ENCODE measurements at places on chromosomes 7 and 10. TPM values are rescaled to one million over a fixed set of nuclear protein-coding genes. Genes with fewer than 3 reads are reported as not detected.

- no peaks in the 10 kb centered on the region for H3K4me1 ChIP-seq
- H3K36me3 ChIP-seq = no peaks in the 10 kb centered on the region
- no peaks in the 10 kb centered on the region for H3K27me3 ChIP-seq
- DNase-seq = no peak
- no peak overlapping the region for H3K4me3 ChIP-seq
Observed at GRCh38 chr7:88452646-88453045, 146.0 kb upstream of the STEAP4 start.

GRCh38 chr7:34034728-34035127 is 129.4 kb downstream of the BMPER start:
- H3K36me3 ChIP-seq = no peaks in the 10 kb centered on the region
- no peaks in the 10 kb centered on the region for H3K27me3 ChIP-seq
- H3K27ac ChIP-seq = no peak overlapping the region

DNA sequence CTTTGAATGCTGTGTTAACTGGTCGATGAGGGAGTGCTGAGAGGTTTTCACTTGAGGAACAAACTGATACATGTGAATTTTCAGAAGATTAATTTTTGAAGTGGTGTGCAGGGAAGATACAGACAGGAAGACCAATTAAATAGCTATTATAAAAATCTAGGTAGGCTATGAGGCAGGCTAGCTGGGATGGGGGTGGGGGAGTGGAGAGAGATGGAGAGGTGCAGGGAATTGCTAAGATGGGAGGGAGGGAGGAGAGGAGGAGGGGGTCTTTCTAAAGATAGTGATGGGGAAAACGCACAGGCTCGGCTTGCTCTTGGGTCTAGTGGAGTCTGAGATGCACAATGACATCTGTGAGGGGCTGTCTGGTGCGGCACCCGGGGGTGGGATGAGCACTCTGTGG is 15.2 kb downstream of the ATXN7L1 start:
- H3K4me3 ChIP-seq = no peak overlapping the region
- peaks cover 12% of the 10 kb centered on the region for H3K4me1 ChIP-seq
- DNase-seq = no peak
- H3K27me3 ChIP-seq = no peaks in the 10 kb centered on the region

- H3K27ac ChIP-seq = no peak overlapping the region
- DNase-seq = no peak
- no peaks in the 10 kb centered on the region for H3K27me3 ChIP-seq
- H3K4me1 ChIP-seq = no peaks in the 10 kb centered on the region
- no peak overlapping the region for H3K4me3 ChIP-seq
Observed at GRCh38 chr10:4781955-4782354, 44.1 kb upstream of the AKR1E2 start.

- H3K4me1 ChIP-seq = peaks cover 8% of the 10 kb centered on the region
- peaks cover 6% of the 10 kb centered on the region for H3K27me3 ChIP-seq
- no peak for DNase-seq
- H3K27ac ChIP-seq = no peak overlapping the region
- no peak overlapping the region for H3K4me3 ChIP-seq
Observed at GRCh38 chr10:70695241-70696030, 23.1 kb downstream of the ADAMTS14 start.

DNA sequence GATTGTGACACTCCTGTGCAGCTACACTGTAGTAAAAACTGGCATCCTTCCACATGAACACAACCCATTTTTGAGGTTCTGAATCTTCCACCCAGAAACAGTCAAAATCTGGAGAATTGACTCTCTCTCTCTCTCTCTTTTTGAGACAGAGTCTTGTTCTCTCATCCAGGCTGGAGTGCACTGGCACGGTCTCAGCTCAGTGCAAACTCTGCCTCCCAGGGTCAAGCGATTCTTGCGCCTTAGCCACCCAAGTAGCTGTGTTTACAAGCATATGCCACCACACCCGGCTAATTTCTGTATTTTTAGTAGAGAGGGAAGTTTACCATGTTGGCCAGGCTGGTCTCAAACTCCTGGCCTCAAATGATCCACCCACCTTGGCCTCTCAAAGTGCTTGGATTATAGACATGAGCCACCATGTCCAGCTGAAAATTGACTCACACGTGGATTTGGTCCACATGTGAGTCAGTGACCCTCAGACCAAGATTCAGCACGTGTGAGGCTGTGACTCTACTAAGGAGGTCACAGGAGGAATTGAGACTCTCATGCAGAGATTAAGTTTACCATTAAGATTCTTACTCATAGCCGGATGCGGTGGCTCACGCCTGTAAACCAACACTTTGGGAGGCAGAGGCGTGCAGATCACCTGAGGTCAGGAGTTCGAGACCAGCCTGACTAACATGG is 12.1 kb upstream of the ZNF107 start:
- no peak for DNase-seq
- H3K4me1 ChIP-seq = no peaks in the 10 kb centered on the region
- no peak overlapping the region for H3K4me3 ChIP-seq

GRCh38 chr10:31708046-31708445 is 220.6 kb downstream of the ARHGAP12 start:
- peak overlapping the region; percentile 71 for H3K4me3 ChIP-seq
- H3K27me3 ChIP-seq = no peaks in the 10 kb centered on the region
- peak overlapping the region; percentile 98 for H3K27ac ChIP-seq
- no peak for DNase-seq

DNA sequence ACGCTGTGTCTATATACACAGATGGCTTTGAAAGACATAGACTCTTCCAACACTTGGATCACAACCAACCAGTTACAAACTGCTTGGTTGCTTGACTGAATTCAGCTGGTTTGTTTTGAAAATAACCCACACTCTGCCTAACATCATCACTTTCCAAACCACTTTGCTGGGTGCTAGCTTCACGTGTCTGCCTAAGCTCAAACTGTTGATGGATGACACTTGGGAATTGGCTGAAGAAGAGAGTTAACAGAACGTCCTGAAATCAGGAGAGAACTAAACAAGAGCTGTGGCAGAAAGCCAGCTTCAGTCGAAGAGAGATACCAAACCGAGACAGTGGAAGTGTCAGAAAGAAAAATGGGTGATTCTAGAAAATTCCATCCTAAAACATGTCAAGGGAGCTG is 420.8 kb upstream of the AUTS2 start:
- peaks cover 17% of the 10 kb centered on the region for H3K4me1 ChIP-seq
- DNase-seq = no peak
- H3K27me3 ChIP-seq = no peaks in the 10 kb centered on the region
- H3K27ac ChIP-seq = no peak overlapping the region

GRCh38 chr7:114426382-114426781 is 11.8 kb downstream of the FOXP2 start:
- no peak overlapping the region for H3K4me3 ChIP-seq
- H3K36me3 ChIP-seq = no peaks in the 10 kb centered on the region
- H3K27me3 ChIP-seq = no peaks in the 10 kb centered on the region
- H3K27ac ChIP-seq = no peak overlapping the region

SLIT1 gene
- total RNA-seq = 10.6 TPM

SMO gene
- 104 TPM for total RNA-seq

VWC2 gene
- not detected for total RNA-seq

PRR15 gene
- 0.41 TPM for total RNA-seq

CRTAC1 gene
- 1.1 TPM for total RNA-seq

ZNF488 gene
- total RNA-seq = 3.2 TPM
